K562 (cell line): ENCODE measurements at places on chromosomes 4 and X. TPM values are rescaled to one million over a fixed set of nuclear protein-coding genes. Genes with fewer than 3 reads are reported as not detected.

CFP gene
- 1.2 and 2.0 TPM in 2 replicates for polyA plus RNA-seq

DNA sequence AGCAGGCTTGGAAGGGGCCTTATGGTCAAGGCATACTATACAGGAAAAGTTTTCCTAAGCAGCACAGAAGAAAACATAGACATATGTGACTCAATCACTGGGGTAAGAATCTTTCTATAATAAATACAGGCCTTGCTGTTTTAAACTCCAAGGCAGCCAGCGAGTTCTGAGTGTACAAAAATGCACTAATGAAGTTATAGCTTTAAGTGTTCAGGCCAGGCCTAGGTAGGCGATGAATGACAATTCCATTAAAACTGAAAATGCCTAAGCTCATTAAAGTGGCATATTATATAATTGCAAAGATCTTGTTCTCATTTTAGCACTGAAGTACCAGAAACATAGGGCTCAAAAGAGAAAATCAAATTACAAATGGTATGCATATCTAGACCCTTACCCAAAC, 716.4 kb upstream of the HS3ST1 start:
- DNase-seq, result no peak

DNA sequence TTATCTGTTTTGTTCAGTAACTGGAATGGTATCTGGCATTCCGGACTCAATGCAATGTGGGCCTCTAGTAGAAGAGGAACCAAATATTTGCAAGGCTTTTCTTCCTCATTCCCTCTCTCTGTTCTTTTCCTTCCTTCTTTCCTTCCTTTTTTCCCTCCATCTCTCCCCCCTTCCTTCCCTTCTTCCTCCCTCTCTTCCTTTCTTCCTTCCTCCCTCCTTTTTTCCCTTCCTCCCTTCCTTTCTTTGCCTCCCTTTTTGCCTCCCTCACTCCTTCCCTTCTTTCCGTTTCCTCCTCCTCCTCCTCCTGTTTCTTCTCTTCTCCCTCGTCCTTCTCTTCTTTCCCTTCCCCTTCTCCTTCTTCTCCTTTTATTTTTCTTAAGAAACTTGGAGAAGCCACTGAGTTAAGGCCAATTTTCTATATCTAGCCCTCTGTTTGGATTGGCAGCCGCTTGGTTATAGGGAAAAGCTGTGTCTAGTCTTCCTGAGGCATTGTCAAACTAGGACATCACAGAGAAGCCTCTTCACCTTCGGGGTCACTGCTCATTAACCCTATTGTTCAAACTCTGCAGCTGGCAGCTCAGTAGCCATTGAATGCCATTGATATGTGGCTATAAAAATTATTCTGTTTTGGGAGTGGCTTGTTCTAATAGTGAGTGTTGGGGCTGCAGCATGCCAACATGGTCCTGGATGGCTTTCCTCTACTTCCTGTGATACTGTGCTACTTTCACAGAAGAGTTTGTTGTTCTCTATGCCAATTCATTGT, 95.9 kb downstream of the CFAP299 start:
- DNase-seq, result no peak

GPM6B gene
- polyA plus RNA-seq, result not detected in 2 replicates

GRCh38 chrX:110020536-110020935, 17.6 kb downstream of the TMEM164 start:
- no peak for DNase-seq

ZAR1 gene
- 0.12 and 0.57 TPM in 2 replicates for polyA plus RNA-seq

DNA sequence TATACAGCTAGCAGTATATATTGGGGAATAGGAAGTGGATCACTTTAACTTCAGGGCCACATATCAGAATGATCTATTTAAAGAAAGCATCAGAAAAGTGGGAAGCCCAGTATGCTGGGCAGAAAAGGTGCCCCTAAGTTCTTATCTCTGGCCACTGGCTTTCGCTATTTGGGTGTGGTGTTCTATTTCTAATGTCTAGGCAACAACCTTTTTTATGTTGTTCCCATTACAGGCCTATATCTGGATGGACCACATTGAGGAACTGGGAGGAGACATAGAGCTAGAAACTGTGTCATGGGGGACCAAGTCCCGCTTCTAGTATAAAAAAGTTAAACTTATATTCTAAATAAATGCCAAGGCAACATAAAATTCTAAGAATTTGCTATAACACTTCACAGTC, 935.6 kb downstream of the PDHA2 start:
- DNase-seq, result no peak

- DNase-seq, result no peak
Observed at GRCh38 chrX:132267392-132267791, 48.1 kb upstream of the RAP2C start.

- DNase-seq, result no peak
Observed at GRCh38 chr4:119100655-119101054, 35.0 kb upstream of the MYOZ2 start.

- no peak for DNase-seq
Observed at GRCh38 chr4:42167709-42168108, 15.3 kb upstream of the BEND4 start.

GRCh38 chrX:50431623-50432022, 39.0 kb downstream of the DGKK start:
- no peak for DNase-seq

DNA sequence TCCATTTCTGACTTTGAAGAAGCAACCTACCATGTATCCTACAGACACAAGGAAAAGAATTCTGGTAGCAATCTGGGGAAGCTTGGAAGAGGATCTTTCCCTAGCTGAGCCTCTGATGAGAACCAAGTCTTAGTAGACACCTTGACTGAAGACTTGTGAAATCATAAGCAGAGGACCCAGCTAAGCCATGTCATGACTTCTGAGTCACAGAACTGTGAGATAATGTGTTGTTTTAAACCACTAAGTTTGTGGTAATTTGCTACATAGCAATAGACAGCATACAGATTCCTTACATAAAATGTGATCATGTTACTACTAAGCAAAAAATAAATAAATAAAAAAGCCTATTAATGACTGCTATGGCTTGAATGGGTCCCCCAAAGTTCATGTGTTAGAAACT, 71.3 kb upstream of the ANKRD50 start:
- no peak for DNase-seq

- no peak for DNase-seq
Observed at GRCh38 chr4:175953960-175954521, 111.6 kb upstream of the WDR17 start.

VGLL1 gene
- not detected in 2 replicates for polyA plus RNA-seq

- DNase-seq, result no peak
Observed at GRCh38 chr4:183105092-183105491, 6.0 kb downstream of the WWC2 start.

GRCh38 chr4:37860266-37860665, 30.6 kb upstream of the TBC1D1 start:
- no peak for DNase-seq

- no peak for DNase-seq
Observed at GRCh38 chr4:15501941-15502340, 32.3 kb downstream of the CC2D2A start.

DNA sequence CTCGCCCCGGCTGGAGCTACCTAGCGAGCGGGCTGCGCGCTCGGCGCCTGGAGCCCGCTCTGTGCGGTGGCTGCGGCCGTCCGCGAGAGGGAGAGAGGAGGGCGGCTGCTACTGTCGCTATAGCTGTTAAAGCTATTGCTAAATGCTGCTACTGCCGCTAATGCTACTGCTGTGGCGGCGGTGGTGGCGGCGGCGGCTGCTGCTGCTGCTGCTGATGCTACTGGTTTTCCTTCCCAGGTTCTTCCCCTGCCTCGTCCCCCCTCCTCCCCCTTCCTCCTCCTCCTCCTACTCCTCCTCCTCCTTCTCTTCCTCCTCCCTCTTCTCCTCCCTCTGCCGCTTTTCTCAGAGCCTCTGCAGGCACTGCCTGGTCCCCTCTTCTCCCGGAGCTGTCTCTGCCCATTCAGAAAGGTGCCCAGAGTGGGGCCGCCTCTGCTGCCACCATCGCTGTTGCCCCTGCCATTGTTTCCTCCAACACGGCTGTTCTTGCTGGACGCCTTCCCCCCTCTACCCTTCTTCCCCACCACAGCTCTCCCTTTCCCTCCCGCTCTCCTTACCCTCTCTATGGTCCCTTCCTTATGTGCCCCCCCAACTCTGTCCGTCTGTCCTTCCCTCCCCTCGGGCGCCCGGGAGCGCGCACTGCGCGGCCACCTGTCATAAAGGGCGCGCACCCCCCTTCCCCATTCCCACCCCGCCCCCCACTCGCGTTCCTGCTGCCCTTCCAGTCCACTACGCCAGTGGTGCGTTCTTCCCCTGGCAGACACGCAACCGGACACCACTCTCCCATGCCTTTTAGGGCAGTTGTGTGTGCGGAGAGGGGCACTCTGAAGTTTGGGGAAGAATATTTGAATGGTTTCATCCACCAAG, at the start of gene NEXMIF:
TSS of gene NEXMIF (minus strand) at position 228 of the 864 bp plus-strand sequence.
- no peak for DNase-seq

DDX53 gene
- polyA plus RNA-seq, result 2.3 and 2.5 TPM in 2 replicates

DNA sequence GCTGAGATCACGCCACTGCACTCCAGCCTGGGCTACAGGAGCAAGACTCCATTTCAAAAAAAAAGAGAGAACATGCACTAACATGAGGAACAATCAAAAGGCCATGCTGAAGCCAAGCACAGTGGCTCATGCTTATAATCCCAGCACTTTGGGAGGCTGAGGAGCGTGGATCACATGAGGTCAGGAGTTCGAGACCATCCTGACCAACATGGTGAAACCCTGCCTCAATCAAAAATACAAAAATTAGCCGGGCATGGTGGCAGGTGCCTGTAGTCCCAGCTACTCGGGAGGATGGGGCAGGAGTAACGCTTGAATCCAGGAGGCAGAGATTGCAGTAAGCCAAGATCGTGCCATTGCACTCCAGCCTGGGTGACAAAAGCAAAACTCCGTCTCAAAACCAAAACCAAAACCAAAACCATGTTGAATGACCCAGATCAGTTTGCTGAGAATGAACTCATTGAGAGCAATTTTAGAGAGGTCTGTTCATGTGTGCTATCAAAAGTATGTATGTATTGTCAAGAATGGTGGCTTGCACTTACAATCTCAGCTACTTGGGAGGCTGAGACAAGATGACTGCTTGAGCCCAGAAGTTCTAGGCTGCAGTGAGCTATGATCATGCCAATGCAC, 44.8 kb downstream of the PDS5A start:
- no peak for DNase-seq

DNA sequence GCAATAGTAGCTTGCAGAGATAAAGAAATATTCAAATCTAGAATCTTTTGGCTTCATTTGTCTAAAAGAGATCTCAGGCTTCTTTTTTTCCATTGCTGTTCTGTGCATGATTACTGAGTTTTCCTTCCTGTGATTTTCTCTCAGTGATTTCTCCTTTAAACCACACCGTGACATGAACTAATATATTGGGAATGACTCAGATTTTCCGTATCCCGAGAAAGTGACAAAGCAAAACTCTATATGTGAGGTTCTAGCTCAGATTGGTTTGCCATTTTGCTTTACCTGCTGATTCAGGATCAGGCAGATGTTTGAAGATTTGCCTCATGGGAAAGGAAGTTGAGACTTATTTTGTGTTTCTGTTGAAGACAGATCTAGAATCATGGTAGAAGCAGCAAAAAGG, 59.4 kb downstream of the MTHFD2L start:
- no peak for DNase-seq

C4orf36 gene
- not detected in 2 replicates for polyA plus RNA-seq

GRCh38 chr4:56727150-56727549, 46.1 kb upstream of the HOPX start:
- DNase-seq, result no peak

HS3ST1 gene
- not detected in 2 replicates for polyA plus RNA-seq

DNA sequence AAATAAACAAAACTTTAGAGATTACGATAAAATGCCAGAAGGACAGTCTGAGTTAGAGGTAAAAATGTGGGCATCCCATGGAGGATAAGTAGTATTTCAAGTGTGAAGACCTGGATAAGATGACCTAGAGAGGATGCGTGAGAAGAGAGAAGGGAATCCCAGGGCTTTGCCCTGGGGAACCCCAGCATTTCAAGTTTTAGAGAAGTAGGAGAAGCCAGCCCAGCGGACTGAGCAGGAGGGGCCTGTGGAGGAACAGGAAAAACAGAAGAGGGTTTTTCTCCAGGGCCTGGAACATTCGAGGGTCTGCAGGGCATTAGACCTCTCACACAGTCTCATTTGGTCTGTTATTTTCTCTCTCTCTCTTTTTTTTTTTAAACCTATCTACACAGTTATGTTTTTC, 2.9 kb upstream of the CFP start:
- DNase-seq, result no peak
